ENCODE measurements at places on chromosomes 16 and 17.

- DNase-seq: no peak
Measured at GRCh38 chr17:73562896-73563295, 81.3 kb downstream of the SDK2 start.

GRCh38 chr17:80000981-80001775 lies 34.5 kb downstream of the TBC1D16 start:
- no peak for DNase-seq

GRCh38 chr17:6924208-6924607 lies 71.6 kb upstream of the ALOX12 start:
- peak; percentile 31 for DNase-seq

- no peak for DNase-seq
Measured at GRCh38 chr17:75572713-75573539, 14.7 kb upstream of the MYO15B start.

GRCh38 chr17:43722870-43723665 lies 35.5 kb downstream of the SOST start:
- no peak for DNase-seq

DNA sequence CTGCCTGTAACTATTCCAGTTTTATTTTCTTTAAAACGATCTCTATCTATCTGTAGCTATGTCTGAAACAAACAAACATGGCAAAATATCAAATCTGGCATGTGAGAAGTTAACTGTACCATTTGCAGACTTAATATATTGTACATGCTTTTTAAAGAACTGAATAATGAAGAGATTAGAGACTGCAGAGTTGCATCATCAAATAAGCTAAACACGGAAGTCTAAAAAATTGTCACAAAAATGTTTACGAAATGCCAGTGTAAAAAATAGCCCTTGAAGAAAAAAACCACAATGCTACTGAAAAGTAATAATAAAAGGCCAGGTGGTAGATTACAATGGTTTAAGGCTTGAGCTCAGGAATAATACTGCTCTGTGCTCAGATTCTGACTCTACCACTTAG lies 43.1 kb downstream of the HS3ST3A1 start:
- DNase-seq: no peak

DNA sequence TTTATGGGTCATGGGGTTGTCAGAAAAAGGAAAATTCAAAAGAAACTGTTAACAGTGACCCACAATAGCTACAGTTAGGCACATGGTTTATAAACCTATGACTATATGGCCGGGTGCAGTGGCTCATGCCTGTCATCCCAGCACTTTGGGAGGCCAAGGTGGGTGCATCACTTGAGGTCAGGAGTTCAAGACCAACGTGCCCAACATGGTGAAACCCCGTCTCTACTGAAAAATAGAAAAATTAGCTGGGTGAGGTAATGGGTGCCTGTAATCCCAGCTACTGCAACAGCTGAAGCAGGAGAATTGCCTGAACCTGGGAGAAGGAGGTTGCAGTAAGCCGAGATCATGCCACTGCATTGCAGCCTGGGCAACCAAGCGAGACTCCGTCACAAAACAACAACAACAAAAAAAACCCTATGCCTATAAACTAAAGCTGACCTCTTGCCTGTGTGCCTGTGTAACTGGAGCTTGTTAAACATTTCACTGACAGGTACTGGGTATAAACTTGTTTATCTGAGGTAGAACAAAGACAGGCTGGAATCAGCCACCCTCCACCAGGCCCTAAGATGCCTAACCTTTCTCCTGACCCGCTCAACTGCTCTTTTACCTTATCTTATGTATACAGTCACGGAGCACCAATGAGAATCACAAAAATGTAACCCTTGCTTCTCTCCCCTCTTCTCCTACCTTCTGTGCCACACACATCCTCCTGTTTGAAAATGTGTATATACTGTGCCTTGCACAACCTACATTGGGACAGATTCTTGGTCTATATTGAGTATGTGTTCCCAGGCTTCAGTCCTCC lies 62.9 kb upstream of the ATF7IP2 start:
- DNase-seq: no peak

DNA sequence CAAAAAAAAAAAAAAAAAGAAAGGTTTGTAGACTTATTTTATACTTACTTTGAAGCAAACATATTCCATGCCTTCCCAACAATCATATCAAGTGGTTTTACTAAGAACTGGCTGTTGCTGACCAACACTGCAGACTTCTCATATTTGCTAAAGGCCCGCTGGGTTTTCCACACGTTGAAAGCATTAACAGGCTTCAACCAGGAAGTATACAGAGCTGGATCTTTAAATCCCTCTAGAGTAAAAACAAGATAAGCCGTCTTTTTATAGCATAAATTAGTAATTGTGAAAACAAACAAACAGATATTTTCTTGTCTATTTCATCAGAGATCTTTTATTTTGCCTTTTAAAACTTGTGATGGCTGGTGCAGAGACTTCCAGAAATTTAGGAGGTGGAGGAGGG lies 29.1 kb downstream of the TUBD1 start:
- DNase-seq: no peak

- no peak for DNase-seq
Measured at GRCh38 chr17:5373112-5373511, 46.4 kb downstream of the NUP88 start.

DNA sequence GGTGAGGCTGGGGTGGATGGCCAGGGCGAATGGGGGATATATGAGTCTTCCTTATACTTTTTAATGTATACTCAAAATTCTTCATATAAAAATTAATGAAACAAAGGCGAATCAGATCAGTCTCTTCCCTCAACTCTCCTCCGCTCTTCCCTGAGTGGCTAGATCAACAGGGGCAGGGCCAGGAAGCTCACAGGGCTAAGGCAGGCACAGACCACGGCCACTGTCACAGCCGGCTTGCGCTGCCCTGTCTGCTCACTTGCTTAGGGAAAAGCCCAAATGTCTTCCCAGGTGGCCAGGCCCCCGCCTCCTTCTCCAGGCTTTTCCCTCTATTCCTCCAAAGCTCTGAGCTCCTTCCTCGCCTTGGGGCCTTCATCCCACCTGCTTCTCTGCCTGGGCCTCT lies 6.0 kb downstream of the GRIN2C start:
- DNase-seq: no peak

DNA sequence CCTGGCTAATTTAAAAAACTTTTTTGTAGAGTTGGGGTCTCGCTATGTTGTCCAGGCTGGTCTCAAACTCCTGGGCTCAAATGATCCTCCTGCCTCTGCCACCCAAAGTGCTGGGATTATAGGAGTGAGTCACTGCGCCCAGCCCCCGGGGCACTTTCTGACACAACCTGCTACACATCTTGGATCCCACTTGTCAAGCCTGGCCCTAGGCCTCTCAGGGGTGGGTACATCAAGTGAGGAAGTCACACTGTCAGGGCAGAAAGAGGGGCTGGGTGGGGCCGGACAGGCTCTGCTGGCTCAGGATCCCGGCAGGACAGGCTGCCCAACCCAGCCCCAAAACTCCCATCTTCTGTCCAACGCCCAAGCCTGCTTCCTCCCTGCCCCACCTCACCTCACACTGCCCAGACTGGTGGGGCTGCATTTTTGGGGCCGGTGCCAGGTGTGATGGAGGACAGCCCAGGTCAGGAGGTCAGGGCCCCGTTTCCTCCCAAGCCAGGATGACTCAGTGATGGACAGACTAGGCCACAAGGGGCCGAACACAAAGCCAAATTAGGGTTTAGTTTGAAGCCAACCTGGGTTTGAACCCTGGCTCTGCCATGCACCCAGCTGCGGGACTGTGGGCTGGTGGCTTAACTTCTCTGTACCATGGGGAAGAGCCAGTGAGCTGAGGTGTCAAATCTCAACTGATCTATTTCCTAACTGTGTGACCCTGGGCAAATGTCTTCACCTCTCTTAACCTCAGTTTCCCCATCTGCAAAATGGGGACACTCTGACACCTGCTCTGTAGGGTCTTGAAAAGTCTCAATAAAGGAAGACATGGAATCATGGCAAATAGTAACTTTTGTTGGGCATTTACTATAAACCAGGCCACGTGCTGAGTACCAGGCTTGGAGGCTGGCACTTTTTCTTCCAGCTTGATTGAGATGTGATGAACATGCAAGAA lies 8.9 kb upstream of the PPL start:
- DNase-seq: no peak

- peak; percentile 97 for DNase-seq
Measured at GRCh38 chr17:7329374-7329996, 350 bp upstream of the NEURL4 start.

DNA sequence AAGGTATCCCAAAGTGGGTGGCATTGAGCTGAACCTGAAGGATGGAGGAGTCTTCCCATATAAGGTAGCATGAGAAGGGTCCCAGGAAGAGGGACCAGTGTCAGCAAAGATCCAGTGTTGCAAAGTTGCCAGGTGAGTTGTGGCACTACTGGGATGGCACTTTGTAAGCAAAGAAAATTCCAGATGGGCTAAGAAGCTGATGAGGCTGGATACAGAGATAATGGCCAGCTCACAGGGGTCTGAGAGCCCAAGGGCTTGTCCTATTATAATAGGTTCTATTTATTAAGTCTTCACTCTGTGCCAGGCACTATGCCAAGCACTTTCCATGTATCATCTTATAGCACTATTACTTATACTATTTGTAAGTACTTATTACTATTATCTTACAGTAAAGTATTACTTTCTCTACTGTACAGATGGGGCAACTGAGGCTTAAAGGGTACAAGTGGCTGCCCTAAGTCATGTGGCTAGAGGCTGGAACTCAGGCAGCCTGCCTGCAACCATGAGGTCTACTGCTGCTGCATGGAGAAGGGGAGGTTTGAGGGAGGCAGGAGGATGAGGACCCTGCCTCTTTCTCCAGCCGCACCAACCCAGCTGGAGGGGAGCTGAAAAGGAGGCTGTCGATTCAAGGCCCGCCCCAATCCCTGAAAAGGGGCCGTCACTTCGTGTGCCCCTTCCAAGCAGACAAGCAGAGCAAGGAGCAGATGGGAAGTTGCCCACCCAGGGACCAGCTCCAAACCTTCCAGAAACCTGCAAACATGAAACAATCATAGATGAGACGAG lies 86.5 kb downstream of the C16orf78 start:
- DNase-seq: no peak

DNA sequence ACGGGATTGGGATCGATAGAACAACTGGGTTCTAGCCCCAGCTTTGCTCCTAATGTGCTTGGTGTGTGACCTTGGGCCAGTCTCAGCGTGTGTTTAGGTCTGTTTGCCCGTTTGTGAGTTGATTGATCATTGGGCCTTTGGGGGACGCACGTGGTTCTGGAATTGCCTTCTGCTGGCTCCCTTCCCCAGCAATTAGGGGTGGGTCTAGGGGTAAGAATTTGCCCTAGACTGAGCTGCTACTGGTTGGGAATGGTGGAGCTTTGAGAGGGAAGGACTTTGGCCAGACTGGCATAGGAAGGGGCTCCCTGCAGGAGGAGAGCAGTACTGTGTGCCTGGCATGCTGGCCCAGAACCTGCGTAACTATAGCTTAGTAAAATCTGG lies 1.5 kb downstream of the SPNS2 start:
- DNase-seq: no peak

DNA sequence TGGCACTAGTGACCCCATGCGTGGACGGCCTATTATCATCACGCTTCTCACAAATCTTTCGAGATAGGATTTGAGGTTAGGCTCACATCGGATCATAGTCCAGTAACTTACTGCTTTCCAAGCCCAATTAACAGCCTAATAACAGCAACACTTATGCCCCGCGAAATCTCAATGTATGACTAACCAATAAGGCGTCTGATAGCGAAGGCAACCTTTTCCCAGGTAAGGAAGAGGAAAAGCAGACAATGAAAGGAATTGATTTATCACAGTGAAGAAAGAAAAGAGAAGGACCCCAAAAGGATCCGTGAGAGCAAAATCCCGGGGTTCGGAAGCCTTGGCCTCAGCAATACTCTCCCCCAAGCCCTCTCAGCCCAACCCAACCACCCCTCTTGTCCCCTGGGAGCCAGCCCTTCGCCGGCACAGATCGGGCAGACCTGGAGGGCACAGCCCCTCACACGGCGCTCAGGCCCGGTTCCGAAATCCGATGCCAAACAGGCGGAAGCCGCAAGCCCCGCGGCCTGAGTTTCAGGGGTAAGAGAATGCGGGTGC lies 534 bp downstream of the GPATCH8 start:
- no peak for DNase-seq

DNA sequence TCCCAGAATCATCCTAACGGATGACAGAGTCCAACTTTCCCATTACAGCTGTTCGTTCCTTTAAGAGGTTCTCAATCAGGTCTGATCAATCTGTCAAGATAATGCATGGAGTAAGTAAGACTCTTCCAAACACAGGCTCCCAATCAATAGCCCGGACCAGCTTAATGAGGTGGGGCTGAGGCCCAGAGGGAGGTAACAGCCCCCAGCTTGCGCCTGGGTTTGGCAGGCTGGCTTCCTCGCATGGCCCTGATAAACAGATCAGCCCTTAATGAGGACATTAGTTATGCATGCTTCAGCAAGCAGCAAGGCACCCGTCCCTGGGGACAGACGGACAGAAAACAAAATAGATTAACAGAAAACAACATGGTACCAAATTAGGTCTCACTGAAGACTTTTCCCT lies 145.7 kb downstream of the ZFHX3 start:
- DNase-seq: no peak

GRCh38 chr17:42798011-42798382 lies 507 bp downstream of the COA3 start:
- DNase-seq: no peak

GRCh38 chr17:49035470-49036269 lies 38.5 kb downstream of the IGF2BP1 start:
- peak; percentile 25 for DNase-seq

DNA sequence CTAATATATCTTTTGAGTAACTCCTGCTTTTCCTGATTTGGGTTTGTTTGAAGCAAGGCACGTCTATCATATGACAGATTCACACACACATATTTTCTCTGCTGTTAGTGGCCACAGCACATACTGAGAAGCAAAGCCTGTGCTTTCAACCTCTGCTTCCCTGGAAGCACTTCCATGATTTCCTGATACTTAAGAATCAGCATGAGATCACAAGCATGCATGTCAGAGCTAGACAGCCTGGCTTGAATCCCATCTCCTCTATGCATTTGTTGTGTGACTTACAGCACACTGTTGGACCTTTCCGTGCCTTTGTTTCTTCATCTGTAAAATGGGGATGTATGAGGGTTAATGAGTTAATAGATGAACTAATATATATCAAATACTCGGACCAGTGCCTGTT lies 151.1 kb upstream of the NOL11 start:
- DNase-seq: no peak

DNA sequence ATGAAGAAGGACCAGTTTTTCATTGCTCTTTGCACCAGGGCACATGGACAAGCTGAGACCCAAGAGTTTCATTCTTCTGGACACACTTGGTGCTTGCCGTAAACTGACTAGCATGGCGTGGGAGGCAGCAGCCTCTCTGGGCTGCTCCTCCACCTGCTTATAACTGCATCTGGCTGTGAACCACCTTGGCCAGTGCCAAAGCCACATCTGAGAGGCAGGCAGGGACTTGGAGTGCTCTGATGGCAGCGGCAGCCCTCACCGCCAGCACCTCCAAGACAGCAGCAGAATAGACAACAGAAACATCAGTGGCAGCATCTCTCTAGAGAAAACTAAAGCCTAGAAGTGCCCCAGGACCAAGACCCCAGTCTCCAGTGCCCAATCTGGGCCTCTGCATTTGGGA lies 4.7 kb downstream of the KRT37 start:
- DNase-seq: no peak

DNA sequence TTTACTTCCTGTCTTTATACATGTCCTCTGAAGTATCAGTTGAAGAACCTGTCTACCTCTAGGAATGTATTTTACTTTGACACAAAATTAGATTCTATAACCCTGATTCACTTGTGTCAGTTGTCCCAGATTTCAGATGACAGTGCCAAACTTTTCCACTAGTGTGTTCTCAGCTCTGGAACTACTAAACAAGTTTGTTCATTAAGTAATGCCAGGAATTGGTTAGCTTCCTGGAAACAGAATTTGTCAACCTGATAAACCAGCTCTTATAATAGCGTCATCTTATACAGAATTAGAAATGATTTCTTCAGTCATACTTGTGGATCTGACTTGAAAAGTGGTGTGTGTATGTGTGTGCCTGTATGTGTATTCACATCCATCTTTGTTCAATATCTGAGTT lies 7.4 kb downstream of the MAP3K3 start:
- no peak for DNase-seq
